ENCODE measurements at places on chromosomes 3 and 15.

- no peak for DNase-seq
Observed at GRCh38 chr3:50230104-50230793, 5.8 kb upstream of the GNAI2 start.

DNA sequence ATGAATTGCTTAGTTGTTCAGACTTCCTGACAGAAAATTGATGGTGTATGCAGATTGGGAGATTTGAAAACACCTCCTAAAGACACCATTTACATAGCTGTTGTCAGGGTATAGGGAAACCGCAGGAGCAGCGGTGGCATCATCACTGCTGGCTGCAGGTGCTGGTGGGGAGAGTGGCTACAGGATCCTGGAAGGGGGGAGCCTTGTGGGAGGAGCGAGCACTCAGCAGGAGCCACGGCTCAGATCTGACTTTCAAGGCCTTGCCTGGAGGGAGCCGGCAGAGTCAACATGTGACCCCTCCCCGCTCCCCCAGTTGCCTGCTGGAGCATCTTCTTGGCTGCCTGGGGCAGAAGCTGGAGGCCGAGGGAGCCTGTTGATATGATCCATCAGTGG, 26.1 kb downstream of the EDEM1 start:
- DNase-seq, result no peak

DNA sequence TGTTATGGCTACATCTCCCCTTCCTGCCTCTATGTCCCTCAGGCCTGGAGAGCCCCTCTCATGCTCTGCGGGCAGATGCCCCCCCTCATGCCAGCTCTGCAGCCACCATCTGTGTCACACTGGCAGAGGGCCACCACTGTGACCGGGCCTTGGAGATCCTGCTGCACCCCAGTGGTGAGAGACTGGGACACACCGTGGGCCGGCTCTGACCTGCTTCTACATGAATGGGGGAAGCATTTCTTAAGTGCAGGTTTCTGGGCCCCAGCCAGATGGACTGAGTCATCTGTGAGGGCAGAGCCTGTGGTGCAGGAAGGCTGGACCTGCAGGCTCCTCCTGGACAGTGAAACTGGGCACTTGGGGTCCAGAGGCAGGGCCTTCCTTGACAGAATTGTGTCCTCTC, 4.8 kb downstream of the VWA5B2 start:
- no peak for DNase-seq

GRCh38 chr3:146390957-146391356, 78.4 kb downstream of the PLSCR2 start:
- DNase-seq, result no peak

- DNase-seq, result no peak
Observed at GRCh38 chr3:136434429-136434828, 184.3 kb downstream of the PCCB start.

GRCh38 chr3:46442576-46443530, 21.9 kb downstream of the LTF start:
- DNase-seq, result no peak

DNA sequence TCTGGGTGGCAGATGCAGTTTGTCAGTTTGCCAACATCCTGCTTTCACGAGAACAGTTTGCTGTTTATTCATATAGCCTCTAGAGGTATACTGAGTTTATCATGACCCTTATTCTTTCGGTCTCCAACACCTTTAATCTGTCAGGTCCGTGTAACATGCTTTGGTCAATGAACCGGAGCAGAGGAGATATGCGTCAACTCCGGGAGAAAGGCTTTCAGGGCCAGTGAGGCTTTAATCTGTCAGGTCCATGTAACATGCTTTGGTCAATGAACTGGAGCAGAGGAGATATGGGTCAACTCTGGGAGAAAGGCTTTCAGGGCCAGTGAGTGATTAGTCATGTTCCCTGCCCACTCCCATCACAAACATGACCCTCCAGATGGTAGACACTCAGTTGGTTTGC, 16.9 kb upstream of the GPD1L start:
- no peak for DNase-seq

DNA sequence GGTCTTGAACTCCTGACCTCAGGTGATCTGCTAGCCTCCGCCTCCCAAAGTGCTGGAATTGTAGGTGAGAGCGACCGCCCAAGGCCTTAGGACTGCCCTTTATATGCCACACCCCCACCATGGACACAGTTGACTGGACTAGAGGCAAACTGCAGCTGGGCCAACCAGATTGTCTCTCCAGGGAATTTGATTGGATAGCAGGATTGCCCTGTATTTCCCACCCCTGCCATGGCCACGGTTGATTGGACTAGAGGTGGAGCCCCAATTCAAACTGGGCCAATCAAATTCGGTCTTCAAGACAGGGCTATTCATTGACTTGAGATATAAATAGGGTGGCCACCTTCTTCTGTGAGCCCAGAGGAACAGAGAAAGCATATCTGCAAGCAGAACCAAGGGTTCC, 6.9 kb upstream of the CLPX start:
- no peak for DNase-seq

GRCh38 chr3:77372634-77373346, 332.9 kb downstream of the ROBO2 start:
- DNase-seq, result no peak

Measured in trophoblast cell (in vitro differentiated cells and primary cell).